ENCODE measurements at places on chromosomes 1 and 21.

GRCh38 chr1:225428881-225429455, 1.1 kb upstream of the LBR start:
- no peak for DNase-seq

DNA sequence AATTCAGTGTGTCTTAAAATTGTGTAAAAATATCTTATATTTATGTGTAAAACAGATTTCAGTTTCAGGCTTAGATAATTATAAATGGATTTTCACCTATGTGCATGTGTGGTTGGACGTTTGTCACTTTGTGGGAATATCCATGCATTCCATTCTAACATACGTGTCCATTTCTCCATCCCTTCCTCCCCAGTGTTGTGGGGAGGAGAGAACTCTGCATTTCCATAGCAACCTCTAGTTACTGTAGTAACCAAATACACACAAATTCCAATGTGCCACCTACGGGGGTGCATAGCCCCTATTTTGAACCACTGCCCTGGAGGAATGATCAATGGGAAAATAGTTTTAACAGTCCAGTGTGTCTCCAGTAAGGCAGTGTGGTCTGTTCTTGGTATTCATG, 79.0 kb downstream of the RASAL2 start:
- DNase-seq, result peak; percentile 35

GRCh38 chr1:94648225-94649007, 106.9 kb upstream of the F3 start:
- DNase-seq, result peak; percentile 85

DNA sequence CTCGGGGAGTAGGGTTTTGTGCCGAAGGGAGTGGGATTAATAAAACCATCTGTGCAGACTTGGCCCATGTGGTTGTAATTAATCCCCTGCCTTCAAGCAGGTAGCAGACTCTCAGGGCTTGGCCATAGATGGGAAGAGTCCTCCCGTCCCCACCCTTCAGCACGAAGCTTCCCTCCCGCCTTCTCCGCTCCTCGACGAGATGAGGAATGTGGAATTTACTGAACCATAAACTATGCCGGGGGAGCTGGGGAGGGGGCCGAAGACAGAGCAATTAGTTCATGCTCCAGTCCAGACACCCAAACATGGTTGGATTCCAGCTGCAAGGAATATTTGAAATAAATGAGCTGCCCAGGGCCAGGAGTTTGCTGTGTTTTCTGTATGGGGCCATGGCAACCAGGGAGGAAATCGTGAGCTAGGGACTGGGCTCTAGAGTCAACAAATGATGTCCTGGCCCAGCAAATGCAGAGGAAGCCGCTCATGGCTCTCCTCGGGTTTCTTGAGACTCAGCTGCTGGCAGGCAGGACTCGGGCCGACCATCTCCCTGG, 78.8 kb downstream of the SPSB1 start:
- DNase-seq, result peak; percentile 95

DNA sequence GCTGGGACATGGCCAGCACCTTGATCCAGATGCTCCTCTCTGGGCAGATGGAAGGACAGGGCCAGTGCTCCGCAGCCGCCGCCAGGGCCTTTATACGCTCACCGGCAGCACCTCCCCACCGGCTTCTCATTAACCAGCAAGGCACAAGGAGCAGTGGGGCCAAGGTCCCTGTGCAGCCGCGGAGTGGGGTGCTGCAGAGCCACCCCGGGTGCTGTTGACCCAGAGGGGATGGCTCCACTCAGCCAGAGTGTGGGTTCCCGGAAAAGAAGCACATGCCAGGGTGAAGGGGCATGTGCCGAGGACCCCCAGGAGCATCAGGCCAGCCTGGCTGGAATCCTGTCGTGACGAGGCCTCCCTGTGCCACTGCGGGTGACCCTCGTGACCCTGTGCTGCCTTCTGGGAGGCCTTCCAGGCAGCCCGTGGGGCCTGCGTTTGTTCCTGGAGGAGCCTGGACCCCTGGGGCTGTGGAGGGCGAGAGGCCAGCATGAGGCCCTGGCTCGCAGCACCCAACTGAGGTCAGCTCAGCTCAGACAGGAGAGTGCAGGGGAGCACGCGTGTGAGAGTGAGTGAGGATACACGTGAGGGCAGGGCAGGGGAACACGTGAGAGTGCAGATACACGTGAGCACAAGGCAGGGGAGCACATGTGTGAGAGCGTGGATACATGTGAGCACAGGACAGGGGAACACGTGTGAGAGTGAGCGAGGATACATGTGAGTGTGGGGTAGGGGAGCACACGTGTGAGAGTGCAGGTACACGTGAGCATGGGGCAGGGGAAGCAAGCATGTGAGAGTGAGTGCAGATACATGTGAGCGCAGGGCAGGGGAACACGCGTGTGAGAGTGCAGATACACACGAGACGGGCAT, at the start of gene FTCD:
TSS of gene FTCD (minus strand) at position 66 of the 864 bp plus-strand sequence. CDS start at position 10, 56 bp downstream.
- DNase-seq, result no peak

GRCh38 chr1:16126743-16127515, 28.9 kb downstream of the EPHA2 start:
- DNase-seq, result no peak

GRCh38 chr21:45602106-45602505, 41.4 kb upstream of the PCBP3 start:
- DNase-seq, result no peak

- no peak for DNase-seq
Observed at GRCh38 chr1:223708001-223708359, 4.4 kb upstream of the CAPN2 start.

DNA sequence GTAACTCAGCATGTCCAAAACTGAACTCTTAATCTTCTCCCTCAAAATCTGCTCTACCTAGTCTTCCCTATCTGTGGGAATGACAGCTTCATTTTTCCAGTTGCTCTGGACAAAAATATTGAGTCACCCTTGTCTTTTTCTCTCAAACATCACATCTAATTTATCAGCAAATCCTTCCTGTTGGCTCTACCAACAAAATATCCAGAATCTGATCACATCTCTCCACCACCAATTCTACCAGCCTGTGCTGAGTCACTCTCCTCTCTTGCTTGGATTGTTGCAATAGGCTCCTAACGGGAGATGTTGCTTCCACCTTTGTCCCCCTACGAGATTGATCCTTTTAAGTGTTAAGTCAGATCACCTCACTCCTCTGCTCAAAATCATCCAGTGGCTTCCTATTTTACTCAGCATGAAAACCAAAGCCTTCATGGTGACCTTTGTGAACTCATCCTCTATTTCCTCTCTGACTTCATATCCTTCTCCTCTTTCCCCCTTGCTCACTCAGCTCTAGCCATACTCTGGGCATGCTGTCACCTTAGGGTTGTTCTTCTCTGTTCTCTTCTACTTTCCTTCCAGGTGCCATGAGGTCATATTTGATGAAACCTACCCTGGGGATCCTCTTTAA, 21.5 kb upstream of the SMYD2 start:
- peak; percentile 34 for DNase-seq

- no peak for DNase-seq
Observed at GRCh38 chr1:5951846-5952410, 40.3 kb downstream of the NPHP4 start.

GRCh38 chr1:36988741-36989193, 45.5 kb downstream of the GRIK3 start:
- no peak for DNase-seq

GRCh38 chr1:99738858-99739465, 27.5 kb downstream of the FRRS1 start:
- no peak for DNase-seq

GRCh38 chr21:43921571-43921978, 56.6 kb downstream of the AGPAT3 start:
- DNase-seq, result no peak

GRCh38 chr1:82560566-82560965, 759.8 kb downstream of the ADGRL2 start:
- DNase-seq, result no peak

DNA sequence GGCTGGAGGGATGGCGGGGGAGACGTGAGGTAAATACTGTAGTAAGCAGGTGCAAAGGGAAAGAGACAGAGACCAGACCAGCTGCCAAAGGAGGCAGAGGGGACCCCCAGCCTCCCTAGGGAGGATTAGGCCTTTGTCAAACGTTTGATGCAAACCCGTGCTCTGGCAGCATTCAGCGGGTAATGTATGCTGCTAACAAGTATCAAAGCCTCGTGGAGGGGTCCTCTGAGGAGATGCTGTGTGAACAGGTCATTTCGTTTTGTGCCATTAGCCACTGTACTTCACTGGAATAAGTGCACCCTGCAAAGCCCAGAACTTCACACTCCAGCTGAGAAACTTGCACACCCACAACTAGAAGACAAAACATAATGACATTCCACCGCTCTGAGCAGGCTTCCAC, 644.5 kb downstream of the NPHP4 start:
- no peak for DNase-seq

GRCh38 chr1:42173155-42173933, 8.8 kb upstream of the GUCA2A start:
- peak; percentile 55 for DNase-seq

DNA sequence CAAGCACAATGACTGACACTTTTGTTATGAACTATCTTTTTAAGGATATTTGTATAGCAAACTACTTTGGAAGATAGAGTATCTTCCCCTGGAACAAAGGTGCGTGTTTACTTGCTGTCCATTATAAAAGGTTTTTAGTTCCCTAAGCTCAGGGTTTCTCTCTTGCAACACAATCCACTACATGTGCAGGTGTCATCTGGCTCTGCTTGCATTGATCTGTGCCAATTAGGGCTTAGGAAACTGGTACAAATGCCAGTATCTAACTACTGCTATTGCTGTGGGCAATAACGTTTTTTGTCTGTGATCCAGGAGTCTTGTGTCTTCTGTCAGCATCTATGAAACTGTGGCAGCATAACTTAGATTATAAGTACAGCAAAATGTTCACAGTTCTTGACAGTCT, 68.3 kb upstream of the ABCD3 start:
- DNase-seq, result no peak

DNA sequence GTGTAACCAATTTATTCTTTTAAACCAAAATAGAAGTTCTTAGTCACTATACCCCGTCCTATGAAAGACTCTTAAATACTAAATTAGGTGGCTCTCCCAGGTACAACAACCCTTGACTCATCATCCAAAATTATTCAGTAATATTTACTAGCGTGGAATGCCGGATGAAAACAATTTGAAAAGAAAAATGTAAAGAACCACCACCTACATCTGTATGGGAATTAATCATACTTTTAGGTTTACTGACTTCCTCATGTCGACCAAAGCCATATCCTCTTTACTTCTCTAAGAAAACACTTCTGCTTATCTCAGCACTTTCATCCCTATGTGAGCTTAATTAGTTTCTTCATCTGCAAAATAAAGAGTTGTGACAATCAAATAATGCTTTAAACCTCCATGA, 139.6 kb downstream of the AKT3 start:
- DNase-seq, result no peak

DNA sequence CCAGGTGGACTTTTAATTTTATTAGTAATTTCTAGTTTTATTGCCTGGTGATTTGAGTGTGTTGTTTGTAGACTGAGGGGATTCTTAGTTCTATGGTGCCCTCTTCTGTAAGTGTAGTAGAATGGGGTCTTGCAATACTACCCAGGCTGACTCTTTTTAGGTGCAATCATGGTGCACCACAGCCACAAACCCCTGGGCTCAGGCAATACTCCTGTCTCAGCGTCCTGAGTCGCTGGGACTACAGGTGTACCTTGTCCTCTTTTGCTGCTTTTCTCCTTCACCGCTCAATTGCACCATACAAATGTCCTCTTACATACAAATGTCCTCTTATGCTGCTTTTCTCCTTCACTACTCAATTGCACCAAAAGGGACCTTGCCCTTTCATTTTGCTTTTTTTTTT, 43.1 kb downstream of the SCP2 start:
- no peak for DNase-seq

DNA sequence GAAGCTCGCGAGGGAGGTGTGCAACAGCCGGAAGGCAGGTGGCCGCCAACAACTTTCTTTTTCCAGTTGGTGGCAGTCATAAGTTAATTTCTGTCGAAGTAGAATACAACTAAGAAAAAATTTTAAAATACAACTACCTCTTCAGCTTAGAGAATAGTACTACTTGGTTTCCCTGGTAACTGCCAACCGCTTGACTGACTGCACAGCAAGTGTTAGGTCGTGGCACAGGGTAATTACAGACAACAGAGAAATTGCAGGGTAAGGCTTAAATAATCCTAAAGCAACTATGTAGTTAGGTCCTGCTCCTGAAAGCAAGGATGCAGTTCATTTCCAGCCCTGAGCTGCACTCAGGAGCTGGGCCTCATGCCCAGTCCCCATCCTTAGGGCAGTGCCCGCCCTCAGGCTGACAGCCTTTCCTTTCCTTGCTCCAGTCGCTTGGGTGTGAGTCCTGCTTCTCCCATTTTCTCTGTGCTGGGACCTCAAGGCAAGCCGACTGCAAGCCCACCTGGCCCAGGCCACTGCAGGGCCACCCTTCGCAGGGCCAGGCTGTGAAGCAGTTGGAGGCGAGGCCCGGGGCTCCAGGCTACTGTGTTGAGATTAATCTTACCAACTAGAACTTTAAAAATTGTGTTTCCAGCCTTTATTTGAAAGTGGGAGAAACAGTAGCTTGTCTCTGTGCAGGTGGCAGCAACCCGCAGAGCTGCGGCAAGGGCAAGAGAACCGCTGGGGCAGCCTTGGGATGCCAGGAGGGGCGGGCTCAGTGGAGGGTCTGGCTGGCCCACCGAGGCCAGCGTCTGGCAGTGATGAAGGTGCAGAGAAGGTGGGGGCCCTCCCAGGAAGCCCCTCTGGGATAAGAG, 148.3 kb downstream of the PCBP3 start:
- DNase-seq, result no peak

DNA sequence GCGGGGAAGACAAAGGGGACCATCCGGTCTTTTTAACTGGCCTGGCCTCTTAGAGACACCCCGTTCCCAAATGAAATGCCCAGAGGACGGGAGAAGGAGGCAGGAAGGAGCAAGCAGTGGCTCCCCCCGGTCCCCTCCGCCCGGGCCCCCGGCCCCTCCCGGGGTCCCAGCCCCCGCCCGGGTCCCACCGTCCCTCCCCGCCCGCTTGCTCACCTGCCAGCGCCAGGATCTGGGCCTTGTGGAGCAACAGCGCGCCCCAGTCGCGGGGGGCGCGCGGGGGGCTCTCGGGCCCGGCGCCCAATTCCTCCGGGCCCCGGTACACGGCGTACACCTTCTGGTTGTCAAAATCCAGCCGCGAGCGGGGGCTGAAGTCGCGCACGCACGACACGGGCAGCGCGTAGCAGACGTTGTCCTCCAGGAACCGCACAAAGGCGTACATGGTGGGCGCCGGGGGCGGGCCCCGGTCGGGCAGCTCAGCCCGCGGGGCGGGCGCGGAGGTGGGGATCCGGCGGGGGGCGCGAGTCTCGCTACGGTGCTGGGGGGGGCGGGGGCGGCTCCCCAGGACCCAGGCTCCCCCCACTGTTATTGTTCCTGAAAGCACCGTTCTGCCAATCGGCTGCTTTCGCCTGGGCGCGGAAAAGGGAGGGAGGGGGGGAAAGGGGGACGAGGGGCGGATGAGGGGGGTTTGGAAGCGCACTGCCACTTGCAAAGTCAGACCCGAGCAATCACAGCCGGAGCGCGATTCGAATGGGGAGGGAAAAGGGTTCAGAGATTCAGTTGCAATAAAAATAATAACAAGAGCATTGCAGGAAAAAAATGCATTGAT, at the start of gene BEND5:
TSS of gene BEND5 (minus strand) at position 499 of the 826 bp plus-strand sequence. CDS start at position 439, 60 bp downstream.
- DNase-seq, result peak; percentile 19

- DNase-seq, result no peak
Observed at GRCh38 chr1:160629286-160630210, 17.3 kb downstream of the SLAMF1 start.

GRCh38 chr1:68366572-68366971, 83.2 kb downstream of the RPE65 start:
- no peak for DNase-seq

GRCh38 chr1:3879099-3879498, 21.0 kb downstream of the C1orf174 start:
- no peak for DNase-seq

Data from kidney glomerular epithelial cell (primary cell).